ENCODE measurements at places on chromosomes 5 and 9.
A peak's percentile ranks its signal among the peaks of the same experiment; 100 is the strongest.

DNA sequence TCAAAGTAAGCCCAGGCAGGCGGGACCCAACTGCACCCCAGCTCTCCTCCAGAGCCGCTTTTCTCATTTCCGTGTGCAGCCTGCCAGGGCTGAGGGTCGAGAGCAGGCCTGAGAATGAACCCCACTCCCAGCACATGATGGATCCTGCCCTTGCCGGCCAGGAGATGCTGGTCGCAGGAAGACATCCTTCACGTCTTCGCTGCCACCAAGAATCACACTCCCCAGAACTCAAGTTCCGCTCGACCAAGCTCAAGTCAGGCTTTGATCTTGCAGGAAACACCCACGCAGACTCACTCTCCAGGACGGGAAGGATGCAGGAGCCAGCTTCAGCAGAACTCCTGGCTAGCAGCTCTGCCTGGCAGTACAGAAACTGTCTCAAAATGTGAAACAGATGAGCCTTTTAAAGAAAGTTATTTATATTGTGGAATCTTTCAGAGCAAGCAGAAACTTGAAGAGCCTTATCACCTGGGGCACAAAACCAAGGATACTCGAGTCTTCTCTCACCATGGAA, 102.4 kb downstream of the ROR2 start:
- H3K36me3 ChIP-seq: no peaks in the 10 kb centered on the region
- DNase-seq: no peak
- H3K27ac ChIP-seq: no peak overlapping the region

DNA sequence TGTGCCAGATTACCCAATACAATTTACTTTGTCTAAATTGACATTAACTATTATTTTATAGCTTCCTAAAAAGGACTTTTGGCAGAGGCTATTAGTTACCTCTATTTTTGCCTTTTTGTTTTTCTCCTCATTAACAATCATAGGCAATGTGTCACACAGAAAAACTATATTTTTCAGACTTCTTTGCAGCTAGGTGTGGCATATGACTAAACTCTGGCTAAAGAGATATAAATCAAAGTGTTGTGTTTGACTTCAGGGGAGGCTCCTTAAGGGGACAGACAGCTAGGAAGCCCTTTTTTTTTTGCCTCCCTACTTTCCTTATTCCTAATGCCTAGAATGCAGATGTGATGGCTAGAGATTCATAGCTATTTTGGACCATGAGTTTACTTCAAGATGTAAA, 19.7 kb upstream of the GCNT4 start:
- H3K4me3 ChIP-seq: no peak overlapping the region
- DNase-seq: no peak
- no peaks in the 10 kb centered on the region for H3K27me3 ChIP-seq
- no peaks in the 10 kb centered on the region for H3K4me1 ChIP-seq

DNA sequence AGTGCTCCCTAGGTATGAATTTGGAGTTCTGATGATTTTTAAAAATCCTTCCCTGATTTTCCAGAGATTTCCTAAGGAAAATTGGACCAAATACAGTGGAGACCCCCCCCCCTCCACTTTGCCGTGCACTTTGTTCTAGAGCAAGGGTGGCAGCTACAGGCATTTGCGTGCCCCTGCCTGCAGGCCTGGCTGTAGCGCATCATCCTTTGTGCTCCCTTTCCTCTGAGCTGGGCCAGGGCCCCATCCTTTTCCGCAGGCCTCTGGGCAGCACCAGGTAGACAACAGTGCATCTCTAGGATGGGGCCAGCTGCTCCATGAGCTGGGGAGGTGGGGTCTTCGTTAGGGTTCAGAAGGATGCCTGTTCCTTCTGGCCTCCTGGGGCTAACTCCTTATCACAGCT, 39.6 kb downstream of the TRIO start:
- H3K4me1 ChIP-seq: peaks cover 29% of the 10 kb centered on the region
- no peak for DNase-seq
- peak overlapping the region; percentile 72 for H3K27ac ChIP-seq
- H3K4me3 ChIP-seq: no peak overlapping the region
- no peaks in the 10 kb centered on the region for H3K27me3 ChIP-seq

- H3K27ac ChIP-seq: no peak overlapping the region
- DNase-seq: no peak
- no peaks in the 10 kb centered on the region for H3K36me3 ChIP-seq
Observed at GRCh38 chr5:17103461-17103860, 114.0 kb upstream of the BASP1 start.

- H3K36me3 ChIP-seq: no peaks in the 10 kb centered on the region
- DNase-seq: no peak
- peaks cover 24% of the 10 kb centered on the region for H3K4me1 ChIP-seq
- H3K27ac ChIP-seq: peak overlapping the region; percentile 93
- peak overlapping the region; percentile 86 for H3K4me3 ChIP-seq
Observed at GRCh38 chr5:135399794-135400542, 937 bp upstream of the MACROH2A1 start.

DNA sequence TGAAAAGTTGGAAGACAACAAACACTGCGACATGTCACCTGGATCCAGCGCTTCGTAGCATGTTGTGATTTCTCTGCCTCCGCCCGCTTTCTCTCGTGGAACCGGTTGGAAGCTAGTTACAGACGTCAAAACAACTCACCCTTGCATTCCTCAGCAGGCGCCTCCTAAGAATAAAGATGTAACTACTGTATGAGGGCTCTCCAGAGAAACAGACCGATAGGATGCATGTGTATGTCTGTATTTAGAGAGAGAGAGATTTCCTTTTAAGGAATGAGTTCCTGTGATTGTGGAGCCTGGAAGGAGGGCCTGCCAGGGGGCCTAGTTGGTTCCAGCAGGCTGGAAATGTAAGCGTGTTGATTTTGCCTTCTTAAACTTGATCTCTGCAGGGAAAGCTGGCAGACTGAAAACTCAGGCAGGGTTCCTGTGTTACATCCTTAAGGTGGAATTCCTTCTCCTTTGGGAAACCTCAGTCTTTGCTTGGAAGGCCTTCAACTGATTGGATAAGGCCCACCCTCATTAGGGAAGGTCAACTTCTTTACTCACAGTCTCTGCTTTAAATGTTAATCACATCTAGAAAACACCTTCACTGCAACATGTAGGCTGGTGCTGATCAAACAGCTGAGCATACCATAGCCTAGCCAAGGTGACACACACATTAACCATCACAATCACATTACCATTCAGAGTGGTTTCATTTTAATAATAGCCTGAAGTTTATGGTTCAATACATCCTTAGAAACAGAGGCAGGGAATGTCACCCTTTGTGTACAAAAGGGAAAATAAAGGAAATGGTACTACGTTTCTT, 163.8 kb downstream of the SYK start:
- no peak for DNase-seq
- no peaks in the 10 kb centered on the region for H3K36me3 ChIP-seq
- no peak overlapping the region for H3K4me3 ChIP-seq
- H3K27me3 ChIP-seq: no peaks in the 10 kb centered on the region

- H3K27ac ChIP-seq: no peak overlapping the region
- no peaks in the 10 kb centered on the region for H3K36me3 ChIP-seq
- no peaks in the 10 kb centered on the region for H3K4me1 ChIP-seq
- no peak overlapping the region for H3K4me3 ChIP-seq
- H3K27me3 ChIP-seq: no peaks in the 10 kb centered on the region
Observed at GRCh38 chr5:86644843-86645242, 27.1 kb downstream of the COX7C start.

GRCh38 chr5:137599457-137599856, 100.3 kb upstream of the SPOCK1 start:
- H3K27ac ChIP-seq: no peak overlapping the region
- peaks cover 43% of the 10 kb centered on the region for H3K27me3 ChIP-seq
- no peak overlapping the region for H3K4me3 ChIP-seq
- no peak for DNase-seq
- no peaks in the 10 kb centered on the region for H3K4me1 ChIP-seq
- H3K36me3 ChIP-seq: no peaks in the 10 kb centered on the region

DNA sequence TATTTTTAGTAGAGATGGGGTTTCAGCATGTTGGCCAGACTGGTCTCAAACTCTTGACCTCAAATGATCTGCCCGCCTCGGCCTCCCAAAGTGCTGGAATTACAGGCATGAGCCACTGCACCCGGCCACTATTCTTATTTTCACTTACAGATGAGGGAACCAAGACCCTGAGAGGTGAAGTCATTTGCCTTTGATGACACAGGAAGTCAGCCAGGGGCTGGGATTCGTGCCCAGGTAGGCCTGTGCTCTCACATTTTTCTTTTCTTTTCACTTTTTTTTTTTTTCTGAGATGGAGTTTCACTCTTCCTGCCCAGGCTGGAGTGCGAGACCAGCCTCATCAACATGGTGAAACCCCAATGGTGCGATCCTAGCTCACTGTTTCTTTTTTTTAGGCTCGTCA, 22.2 kb downstream of the ENG start:
- H3K4me3 ChIP-seq: no peak overlapping the region
- no peaks in the 10 kb centered on the region for H3K27me3 ChIP-seq
- peak overlapping the region; percentile 28 for H3K27ac ChIP-seq
- H3K36me3 ChIP-seq: no peaks in the 10 kb centered on the region
- no peak for DNase-seq

DNA sequence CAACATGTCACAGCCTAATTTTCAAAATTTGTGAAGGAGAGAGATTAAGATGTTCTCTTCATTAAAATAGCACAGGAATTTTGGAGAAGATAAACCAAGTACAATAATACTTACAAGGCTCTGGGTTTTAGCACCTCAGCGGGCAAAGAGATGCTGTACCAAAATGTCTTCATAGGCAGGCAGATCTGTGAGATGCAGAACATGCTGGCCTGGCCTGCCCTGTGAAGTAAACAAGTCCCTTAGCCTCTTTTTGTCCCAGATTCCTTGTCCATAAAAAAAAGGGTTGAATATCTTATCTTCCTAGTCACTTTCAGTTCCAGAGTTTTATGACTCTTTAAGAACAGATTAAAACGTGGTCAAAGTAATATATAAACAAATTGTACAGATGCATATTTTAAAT, 53.0 kb upstream of the C6 start:
- no peak overlapping the region for H3K4me3 ChIP-seq
- H3K4me1 ChIP-seq: no peaks in the 10 kb centered on the region
- H3K36me3 ChIP-seq: no peaks in the 10 kb centered on the region
- H3K27me3 ChIP-seq: no peaks in the 10 kb centered on the region
- H3K27ac ChIP-seq: no peak overlapping the region
- DNase-seq: no peak

DNA sequence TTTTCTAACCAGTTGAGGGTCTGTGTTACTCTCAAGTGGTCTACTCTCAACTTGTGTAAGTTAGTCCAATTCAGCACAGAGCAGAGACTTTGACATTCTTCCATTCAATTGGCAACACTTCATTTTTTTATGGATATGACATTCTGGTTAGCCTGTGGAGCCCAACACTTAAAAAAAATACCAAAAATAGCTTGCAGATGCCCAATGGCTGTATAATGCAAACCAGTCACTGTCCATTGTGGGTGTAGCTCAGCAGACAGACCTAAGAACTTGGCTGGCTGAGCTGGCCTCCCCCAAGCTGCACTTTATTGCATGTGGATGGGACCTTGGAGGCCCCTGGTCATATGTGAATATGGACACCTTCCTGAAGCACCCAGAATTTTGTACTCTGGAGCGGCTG, 103.2 kb downstream of the DPYSL3 start:
- DNase-seq: no peak
- H3K4me1 ChIP-seq: peaks cover 72% of the 10 kb centered on the region
- H3K36me3 ChIP-seq: no peaks in the 10 kb centered on the region
- no peak overlapping the region for H3K4me3 ChIP-seq
- H3K27me3 ChIP-seq: no peaks in the 10 kb centered on the region

DNA sequence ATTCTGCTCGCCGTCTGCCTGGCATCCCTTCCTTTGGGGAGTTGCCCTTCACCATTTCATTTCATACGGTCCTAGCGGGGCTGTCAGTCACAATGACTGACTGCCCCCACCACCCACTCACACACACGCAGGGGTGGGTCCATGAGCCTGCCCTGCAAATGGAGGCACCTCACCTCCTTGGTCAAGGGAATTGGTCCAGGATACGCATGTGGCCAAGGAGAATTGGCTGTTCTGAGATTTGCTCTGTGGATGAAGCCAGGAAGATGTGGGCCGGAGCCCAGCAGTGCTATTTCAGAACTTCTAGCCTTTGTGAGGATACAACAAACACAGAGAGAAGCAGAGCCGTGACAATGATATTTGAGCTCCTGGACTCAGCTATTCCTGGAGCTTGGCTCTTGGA, 17.0 kb downstream of the C1QTNF2 start:
- no peaks in the 10 kb centered on the region for H3K27me3 ChIP-seq
- no peak for DNase-seq
- peaks cover 20% of the 10 kb centered on the region for H3K4me1 ChIP-seq
- no peak overlapping the region for H3K4me3 ChIP-seq

GRCh38 chr5:59348189-59348588, 545.3 kb downstream of the PDE4D start:
- H3K4me1 ChIP-seq: peaks cover 12% of the 10 kb centered on the region
- no peaks in the 10 kb centered on the region for H3K27me3 ChIP-seq
- no peak for DNase-seq
- no peaks in the 10 kb centered on the region for H3K36me3 ChIP-seq
- H3K27ac ChIP-seq: no peak overlapping the region

Data from esophagus squamous epithelium (tissue), 5 donors.